ENCODE measurements at places on chromosomes 1 and 21.
A peak's percentile ranks its signal among the peaks of the same experiment; 100 is the strongest.

- DNase-seq: no peak
Measured at GRCh38 chr1:67690411-67690810, 5.4 kb downstream of the GADD45A start.

DNA sequence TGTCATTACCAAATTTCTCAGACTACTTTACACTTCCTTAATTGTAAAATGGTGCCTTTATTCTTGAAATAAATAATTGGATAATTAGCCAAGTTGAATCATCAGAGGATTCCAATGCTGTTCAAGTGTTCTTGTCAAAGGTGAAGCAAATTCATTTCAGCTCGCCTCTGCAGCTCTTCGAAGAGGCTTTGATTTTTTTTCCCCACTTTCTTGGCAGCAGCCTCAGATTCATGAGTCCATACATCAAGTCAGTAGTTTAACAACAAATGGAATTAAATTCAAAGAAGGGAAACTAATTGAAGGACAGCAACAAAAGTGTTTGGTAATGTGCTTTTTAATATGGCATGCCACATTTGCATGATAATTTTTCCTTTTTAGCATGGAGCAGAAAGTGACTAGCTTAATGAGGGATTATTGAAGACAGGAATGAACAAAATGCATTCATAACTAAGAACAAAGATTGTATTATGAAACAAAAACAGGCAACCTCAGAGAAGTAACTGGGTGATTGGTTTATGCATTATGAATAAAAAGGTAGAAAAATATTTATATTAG, 239.0 kb downstream of the USH2A start:
- DNase-seq: no peak

GRCh38 chr1:212700223-212700891, 717 bp upstream of the BATF3 start:
- DNase-seq: peak; percentile 53

- DNase-seq: peak; percentile 8
Measured at GRCh38 chr1:156910309-156910782, 10.1 kb upstream of the LRRC71 start.

DNA sequence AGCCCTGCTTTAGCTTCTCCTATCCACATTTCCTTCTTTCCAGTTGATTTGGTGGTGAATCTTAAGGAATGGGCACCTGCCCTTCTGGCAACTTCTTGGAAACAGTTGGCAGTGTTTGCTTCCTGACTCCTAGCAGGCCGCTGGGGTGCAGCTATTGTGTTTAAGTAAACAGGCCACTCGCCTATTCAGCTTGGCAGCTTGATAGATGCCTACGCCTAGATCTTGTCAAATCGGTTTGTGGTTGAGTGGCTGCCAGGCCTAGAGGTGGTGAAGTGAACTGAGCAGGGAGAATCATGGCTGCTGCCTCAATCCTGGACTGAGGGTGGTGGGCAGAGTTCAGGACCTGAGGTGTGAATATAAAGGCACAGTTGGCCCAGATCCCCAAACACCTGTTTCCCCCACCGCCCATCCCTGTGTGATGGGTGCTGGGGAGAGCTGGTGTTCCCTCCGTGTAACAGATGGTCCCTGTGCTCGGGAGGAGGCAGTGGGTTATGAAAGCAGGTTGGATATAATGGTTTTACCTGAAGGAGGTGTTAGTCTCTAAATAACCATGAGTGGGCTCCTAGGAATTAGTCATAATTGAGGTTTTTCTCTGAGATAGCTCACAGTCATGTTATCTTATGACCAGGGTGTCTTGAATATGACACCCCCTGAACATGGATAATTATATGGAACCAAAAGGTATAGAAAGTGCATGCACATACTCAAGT, 940 bp upstream of the PLA2G2C start:
- DNase-seq: no peak

DNA sequence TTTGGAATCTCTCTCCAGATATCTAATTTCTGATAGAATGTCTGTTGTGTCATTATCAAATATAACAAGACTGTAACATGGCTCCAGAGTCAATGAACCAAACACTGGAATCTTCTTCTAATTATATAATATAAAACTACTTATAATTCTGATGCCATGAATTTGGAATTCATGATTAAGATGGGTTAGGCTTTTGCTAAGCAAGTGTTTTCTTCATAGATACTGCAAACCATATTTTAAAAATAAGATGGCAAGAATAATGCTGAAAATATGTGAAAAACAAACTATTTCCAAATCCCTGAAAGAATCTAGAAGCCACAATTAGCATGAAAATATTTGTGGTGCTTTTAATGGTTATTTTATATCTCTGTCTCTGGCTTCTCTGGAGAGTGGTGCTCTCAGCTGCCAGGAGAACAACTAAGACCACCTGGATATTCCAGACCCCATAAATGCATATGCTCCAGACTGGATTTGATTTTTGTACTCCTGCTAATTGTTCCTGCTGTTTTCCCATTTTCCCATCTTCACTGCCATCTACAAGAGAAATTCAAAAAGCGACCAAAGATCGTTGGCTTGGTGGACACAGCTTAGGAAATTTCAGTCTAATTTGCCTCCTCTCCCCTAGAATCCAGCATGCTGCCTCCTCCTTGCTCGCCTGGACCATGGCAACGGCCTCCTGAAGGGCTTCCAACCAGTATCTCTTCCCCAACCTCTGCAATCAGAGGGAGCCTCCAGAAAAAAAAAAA, 418.9 kb downstream of the SETD4 start:
- no peak for DNase-seq

DNA sequence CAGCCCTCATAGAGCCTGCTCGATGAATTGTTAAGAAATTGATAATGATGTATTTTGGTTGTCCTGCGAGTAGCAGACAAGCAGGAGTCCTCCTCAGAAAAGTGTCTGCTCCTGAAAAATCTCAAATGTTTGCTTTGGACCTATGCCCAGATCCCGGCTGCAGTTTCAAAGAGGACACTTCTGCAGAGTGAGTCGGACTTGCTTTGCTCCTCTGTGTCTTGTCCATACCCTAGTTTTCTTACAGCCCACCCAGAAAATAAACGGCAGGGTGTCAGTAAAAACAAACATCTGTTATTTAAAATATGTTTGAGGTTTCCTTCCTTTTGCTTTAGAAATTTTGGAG, 2.8 kb downstream of the S100A10 start:
- no peak for DNase-seq

Measured in T-helper 22 cell (primary cell).